Stimulated activated naive CD4-positive, alpha-beta T cell treated with Interleukin-2 at 50 U/mL for 16 hours (primary cell): ENCODE measurements at places on chromosomes 1 and 21.

- DNase-seq: no peak
Observed at GRCh38 chr1:210440081-210440480, 111.4 kb downstream of the HHAT start.

DNA sequence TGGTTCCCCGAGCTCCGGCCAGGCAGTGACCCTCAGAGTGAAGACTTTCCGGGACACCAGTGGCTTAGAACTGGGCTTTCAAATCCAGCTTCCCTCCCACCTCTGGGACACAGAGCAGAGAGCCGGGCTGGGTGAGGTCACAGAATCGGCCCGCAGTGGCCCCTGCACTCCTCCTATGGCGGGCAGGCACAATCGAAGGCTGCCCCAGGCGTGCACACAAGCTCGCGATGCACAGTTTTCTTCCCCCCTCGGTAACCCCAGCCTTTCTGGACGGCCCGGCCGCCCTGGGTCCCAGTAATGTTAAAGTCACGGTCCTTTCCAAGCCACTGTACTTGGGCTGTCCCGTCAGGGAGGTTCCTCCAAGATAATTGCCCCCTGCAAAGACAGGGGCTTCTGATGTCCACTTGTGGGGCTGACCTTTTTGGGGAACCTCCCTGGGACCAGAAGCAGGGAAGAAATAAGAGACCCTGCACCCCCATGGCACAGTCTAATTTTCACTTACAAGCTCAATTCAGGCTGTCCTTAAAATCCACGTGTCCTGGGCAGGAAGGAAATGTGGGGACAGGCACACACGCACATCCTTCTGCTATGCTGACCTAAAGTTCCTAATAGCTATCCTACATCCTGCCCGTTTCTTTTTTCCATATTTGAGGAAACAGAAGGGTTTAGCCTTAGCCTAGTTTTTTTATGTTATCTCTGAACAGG lies 13.7 kb downstream of the TFF3 start:
- no peak for DNase-seq

- DNase-seq: no peak
Observed at GRCh38 chr1:25519624-25520023, 23.8 kb upstream of the LDLRAP1 start.

DNA sequence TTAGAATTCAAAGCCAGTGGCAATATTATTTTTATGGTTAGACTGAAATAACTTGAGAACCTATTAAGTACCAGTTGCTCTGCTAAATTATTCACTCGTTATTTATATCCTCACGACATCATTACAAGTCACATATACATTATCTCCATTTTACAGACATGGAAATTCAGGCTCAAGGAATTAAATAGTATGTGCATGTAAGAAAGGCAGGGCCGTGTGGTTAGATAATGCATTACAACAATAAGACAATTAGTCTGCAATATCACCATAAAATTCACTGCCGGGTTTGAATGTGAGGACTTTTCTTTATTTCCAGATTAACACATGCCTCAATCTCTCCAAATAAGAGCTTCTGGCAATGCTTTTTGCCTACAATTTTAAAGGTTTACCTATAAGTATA lies 523.4 kb downstream of the PTBP2 start:
- no peak for DNase-seq

GRCh38 chr21:28148400-28149064 lies 844.1 kb downstream of the LTN1 start:
- DNase-seq: no peak

GRCh38 chr1:208127792-208128529 lies 116.2 kb downstream of the PLXNA2 start:
- DNase-seq: no peak

- no peak for DNase-seq
Observed at GRCh38 chr1:207649865-207650580, 5.1 kb downstream of the CR1L start.

DNA sequence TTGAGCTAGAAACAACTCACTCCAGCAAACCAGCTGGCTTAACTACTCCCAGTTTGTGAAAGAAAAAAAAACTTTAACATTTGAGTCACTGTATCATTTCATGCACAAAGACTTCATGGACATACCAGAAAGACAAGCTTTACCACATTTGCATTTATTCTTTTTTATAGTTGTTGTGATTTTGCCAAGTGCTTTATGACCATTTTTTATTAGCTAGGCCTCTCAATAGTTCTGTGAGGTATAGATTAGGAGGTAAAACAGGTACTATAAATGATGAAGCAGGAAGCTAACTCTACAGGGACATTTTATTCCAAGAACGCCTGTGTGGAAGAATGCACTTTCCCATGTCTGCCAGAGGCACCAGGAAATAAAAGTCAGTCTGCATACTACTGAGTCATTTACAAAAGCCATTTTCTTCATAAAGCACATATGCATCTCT lies 8.2 kb upstream of the DENND1B start:
- no peak for DNase-seq

- DNase-seq: no peak
Observed at GRCh38 chr1:214397497-214397896, 116.5 kb downstream of the SMYD2 start.

DNA sequence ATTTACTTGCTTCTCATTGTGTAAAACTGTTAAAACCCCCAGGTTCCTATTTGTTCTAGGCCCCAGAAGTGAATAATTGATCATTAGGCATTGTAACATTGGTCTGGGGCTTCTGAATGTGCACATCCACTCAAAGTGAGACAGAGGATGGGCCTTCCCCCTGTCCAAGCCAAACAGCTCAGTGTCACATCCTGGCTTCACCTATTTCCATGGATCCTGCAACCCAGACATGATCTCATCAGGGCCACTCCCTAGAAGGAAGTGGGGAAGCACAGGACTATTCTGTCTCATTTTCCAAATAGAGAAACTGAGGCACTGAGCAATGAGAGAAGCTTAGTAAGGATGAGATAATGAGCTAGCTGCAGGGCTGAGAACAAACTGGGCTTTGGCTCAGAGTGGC lies 47.4 kb upstream of the TSPAN2 start:
- DNase-seq: no peak

GRCh38 chr1:243572940-243573339 lies 277.1 kb downstream of the AKT3 start:
- DNase-seq: no peak

- DNase-seq: no peak
Observed at GRCh38 chr1:179142889-179143299, 61.0 kb downstream of the TOR3A start.
